Activated T-helper 9 cell treated with anti-CD3 and anti-CD28 coated beads, Interleukin-2, amount 50 U/mL, for 16 hours (primary cell): ENCODE measurements at places on chromosomes 6 and 20.

DNA sequence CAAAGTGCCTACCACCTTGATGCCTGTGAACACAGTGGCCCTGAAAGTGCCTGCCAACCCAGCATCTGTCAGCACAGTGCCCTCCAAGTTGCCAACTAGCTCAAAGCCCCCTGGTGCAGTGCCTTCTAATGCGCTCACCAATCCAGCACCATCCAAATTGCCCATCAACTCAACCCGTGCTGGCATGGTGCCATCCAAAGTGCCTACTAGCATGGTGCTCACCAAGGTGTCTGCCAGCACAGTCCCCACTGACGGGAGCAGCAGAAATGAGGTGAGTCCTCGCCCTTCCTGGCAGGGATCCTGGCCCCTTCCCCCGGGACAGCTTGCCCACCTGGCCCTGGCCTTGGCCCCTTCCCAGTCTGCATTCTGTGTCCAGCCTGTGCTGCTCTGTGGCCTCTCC is 17.9 kb downstream of the MAVS start:
- no peak for DNase-seq

DNA sequence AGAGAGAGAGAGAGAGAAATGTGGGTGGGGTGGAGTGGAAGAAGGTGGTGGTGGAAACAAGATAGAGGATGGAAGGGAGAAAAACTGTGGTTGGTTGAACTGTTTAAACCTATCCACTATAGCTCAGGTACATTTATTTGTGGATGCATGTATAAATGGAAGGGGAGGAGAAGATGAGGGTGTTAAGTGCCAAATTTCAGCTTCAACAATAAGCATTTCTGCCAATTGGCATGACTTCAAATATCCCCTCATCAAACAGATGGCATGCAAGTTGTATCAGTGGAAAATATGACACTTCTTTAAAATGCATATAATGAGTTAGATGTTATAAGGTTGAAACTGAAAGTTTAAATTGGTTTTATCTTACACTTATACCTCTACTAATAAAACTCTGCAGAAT is 216.1 kb downstream of the LMBRD1 start:
- no peak for DNase-seq

DNA sequence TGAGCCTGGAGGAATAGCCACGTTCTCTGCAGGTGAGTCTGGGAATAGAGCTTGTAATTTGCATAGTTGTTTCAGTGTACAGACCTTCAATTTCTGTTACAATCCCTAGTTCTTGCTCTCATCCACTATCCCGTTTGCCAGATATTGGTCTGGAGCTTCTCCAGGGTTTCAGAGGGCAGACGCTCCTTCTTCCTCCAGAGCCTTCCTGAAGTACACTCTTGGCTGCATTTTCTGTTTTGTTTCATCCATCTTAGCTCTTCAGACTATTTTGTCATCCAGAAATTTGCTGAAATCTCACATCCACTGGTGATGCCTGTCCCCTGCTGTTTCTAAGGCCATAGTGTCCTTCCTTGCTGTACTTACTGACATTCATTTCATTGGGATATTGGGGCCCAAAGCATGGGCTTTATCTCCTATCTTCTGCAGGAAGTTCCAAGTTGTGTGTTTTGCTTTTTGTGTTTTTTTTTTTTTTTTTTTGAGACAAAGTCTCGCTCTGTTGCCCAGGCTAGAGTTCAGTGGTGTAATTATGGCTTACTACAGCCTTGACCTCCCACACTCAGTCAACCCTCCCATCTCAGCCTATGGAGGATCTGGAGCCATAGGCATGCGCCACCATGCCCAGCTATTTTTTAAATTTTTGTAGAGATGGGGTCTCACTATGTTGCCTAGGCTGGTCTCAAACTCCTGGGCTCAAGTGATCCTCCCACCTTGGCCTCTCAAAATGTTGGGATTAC is 18.7 kb downstream of the CDS2 start:
- no peak for DNase-seq

DNA sequence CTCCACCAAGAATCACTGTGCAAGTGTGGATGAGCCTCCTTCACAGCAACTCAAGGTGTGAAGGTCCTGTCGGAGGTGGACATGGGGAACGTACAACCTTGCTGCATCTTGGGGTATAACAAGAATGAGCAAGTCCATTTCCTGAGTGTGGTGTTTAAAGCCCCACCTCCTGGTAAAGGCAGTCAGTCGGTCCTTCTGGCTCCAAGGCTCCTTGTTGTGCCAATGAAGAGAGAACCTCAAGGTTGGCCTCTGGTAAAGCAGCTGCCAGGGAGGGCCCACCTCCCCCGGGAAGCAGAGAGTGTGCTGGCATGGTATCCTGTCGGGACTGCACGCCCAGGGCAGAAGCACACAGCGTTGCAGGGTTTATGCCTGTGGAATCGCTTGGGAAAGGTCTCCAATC is 12.4 kb upstream of the MAS1 start:
- no peak for DNase-seq

GRCh38 chr20:29740951-29741593 is 1516.4 kb upstream of the DEFB115 start:
- DNase-seq: no peak

DNA sequence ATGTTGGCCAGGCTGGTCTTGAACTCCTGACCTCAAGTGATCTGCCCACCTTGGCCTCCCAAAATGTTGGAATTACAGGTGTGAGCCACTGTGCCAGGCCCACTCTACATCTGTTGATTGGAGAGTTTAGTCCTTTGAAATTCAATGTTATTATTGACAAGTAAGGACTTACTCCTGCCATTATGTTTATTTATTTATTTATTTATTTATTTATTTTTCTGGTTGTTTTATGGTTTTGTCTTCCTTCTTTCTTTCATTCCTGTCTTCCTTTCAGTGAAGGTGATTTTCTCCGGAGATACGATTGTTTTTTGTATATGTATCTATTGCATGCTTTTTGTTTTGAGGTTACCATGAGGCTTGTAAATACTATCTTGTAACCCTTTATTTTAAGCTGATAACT is 602.6 kb downstream of the EPM2A start:
- no peak for DNase-seq

DNA sequence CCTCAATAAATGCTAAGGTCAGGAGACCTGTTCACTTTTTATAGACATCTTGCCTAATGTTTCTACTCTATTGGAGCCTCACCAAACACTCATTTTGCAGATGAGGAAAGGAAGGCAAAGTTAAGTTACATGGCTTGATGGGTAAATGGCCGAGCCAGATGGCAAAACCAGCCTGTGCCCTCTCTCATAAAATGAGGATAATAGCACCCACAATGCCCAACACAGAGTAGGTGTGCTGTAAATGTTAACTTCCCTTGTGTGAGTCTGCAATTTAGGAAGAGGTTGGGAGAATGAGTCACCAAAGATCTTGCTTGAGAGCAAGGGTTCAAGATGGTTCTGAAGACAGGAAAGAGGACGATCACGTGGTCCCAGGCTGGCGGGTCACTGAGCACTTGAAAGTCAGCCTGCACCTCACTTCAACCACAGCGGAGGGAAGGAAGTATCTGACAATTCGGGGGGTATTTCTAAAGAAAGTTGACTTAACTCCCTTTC is 3.3 kb downstream of the KCNK5 start:
- DNase-seq: no peak

- DNase-seq: no peak
Measured at GRCh38 chr20:17155401-17155800, 71.4 kb upstream of the PCSK2 start.

GRCh38 chr20:60760256-60761000 is 491.6 kb upstream of the CDH4 start:
- no peak for DNase-seq

DNA sequence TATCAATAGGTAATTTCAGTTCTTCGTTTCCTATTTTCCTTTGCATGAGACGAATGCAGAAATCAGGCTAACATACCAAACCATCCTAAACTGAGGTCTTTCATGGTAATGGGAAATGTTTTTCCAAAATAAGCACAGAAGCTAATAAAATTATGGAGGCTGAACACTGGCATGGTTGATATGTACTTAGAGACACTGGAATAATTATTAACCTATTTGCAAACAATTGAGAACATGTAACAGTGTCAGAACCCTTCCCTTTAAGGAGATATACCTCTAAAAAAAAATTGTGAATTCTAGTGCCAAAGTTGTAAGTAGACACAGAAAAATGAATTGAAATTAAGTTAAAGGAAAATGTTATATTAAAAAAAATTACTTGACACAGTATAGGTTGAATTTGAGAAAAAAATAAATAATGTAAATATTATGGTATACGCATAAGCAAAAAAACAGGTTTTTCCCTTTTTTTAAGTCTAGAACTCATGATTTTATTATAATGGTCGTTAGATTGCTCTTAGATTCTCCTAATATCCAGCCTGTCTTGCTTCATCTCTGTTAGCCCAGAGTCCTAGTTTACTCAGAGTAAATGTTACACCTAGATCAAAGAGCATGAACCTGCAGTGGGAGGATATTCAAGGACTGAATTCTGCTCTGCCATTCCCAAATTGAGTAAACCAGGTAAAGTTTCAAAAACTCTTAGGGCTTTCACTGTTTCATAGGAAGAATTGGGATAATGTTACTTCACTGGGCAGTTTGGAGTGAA is 1.7 kb downstream of the SLC17A2 start:
- no peak for DNase-seq

- DNase-seq: no peak
Measured at GRCh38 chr20:52806918-52807317, 165.2 kb upstream of the TSHZ2 start.

- no peak for DNase-seq
Measured at GRCh38 chr20:44598423-44599305, 16.3 kb downstream of the PKIG start.

DNA sequence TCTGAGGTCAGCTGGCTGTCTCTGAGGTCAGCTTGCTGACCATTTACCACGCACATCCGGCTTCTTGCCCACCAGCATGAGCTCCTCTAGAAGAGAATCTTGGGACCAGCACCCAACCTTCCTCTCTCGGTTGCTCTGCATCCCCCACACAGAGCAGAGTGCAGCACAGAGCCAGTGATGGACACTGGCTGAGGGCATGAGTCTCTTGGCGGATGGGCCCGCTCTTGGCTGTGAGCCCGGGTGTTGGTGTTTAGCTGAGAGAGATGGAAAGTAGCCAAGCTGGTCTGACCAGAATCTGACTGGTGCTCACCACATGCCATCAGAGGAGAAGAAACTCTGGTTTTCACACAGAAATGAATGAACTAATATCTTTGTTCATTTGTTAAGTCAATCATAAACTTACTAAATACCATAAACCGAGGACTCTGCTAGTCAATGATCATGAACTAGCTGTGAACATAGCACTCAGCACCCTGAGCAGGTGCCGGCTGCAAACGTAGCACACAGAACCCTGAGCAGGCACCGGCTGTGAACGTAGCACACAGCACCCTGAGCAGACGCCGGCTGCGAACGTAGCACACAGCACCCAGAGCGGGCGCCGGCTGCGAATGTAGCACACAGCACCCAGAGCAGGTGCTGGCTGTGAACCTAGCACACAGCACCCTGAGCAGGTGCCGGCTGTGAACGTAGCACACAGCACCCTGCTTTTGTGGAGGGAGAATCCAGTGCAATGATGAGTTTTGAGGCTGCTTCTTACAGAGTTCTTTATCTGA is 10.4 kb upstream of the THBS2 start:
- DNase-seq: no peak

- DNase-seq: no peak
Measured at GRCh38 chr6:132286298-132287019, 114.8 kb downstream of the MOXD1 start.

- DNase-seq: peak; percentile 6
Measured at GRCh38 chr6:131062241-131063027, 611 bp downstream of the EPB41L2 start.

GRCh38 chr20:21180248-21180647 is 54.4 kb downstream of the KIZ start:
- DNase-seq: no peak

DNA sequence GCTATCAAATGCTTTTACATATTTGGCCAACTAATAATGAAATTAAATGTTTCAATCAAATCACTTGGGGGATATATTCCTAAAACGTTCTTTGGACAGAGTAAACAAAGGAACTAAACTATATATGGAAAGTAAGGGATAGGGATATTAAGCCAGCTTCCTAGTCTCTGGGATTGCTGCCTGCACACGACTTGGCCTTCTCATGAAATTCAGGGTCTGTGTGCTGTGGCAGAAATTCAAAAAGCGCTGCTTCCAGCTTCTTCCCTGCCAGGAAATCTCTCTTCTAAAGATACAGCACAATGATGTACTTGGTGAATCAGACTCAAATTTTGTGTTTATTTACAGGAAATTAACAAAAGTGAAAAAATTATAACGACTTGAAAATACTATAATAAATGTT is 206.3 kb upstream of the RAB32 start:
- no peak for DNase-seq

- no peak for DNase-seq
Measured at GRCh38 chr6:29236060-29236459, 65.4 kb downstream of the OR2J2 start.

DNA sequence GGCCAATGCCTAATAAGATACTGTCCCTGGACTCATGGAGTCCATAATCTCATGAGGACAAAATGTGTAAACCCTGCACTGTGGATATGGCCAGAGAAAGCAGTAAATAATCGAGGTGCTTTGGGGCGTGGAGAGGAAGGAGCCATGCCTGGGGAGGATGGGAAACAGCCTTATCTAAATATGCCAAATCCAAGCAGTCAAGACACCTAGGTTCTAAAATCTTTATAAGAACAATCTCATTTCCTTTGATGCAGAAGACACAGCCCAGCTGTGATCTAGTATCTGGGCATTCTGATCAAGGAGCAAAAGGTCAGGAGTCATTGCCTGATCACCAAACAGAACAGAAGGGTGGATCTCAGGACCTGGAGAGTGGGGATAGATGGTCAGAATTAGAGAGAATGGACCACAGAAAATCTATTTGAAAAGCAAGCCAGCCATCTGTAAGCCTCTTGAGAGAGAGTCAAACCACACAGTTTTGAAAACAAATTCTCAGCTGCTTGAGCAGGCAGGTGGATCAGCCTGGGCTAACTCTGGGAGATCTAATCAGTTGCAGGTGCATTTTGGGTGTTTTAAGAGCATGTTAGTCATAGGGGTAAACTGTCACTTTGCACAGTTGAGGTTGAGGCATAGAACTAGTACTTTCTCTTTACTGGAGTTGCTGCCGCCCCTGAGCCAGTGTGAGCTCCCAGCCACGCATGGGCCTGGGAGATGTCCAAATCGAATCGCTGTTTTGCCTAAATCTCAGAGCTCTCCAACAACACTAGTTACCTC is 130.8 kb upstream of the TNFAIP3 start:
- DNase-seq: no peak

GRCh38 chr20:37349517-37350491 is 3.9 kb downstream of the SRC start:
- no peak for DNase-seq

DNA sequence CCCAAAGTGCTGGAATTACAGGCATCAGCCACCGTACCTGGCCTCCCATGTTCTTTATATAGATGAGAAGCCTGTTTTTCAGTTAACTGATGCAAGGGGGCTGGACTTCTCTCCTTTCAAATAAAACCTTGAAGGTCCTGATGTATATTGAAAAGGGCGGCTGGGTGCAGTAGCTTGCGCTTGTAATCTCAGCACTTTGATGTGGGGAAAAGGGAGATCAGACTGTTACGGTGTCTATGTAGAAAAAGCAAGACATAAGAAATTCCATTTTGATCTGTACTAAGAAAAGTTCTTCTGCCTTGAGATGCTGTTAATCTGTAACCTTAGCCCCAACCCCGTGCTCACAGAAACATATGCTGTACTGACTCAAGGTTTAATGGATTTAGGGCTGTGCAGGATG is 16.1 kb upstream of the SAMHD1 start:
- DNase-seq: no peak

GRCh38 chr6:166533205-166533824 is 53.2 kb downstream of the RAMACL start:
- DNase-seq: no peak
